Calu3 (cell line): ENCODE measurements at places on chromosomes 5 and 9. TPM values are rescaled to one million over a fixed set of nuclear protein-coding genes. Genes with fewer than 3 reads are reported as not detected.
A peak's percentile ranks its signal among the peaks of the same experiment; 100 is the strongest.

DNA sequence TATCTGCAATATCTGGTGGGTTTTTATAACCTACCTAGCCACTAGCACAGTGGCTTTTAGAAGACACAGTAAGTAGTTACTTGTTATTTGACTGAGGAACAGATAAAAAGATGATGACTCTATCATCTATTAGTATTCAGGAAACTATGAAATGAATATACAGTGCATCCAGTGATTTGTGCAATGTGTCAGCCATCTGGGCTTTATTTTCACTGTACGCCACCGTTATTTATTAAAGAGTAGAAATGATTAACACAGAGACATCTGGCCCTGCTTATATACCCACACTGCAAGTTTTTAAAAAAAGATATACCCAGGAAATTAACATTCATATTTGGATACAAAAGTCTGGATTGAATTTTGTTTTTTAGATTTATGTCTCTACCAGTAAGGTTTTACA lies 408.4 kb downstream of the PDE4D start:
- peaks cover 11% of the 10 kb centered on the region for H3K4me1 ChIP-seq
- no peak overlapping the region for H3K4me3 ChIP-seq
- no peak overlapping the region for H3K27ac ChIP-seq
- no peaks in the 10 kb centered on the region for H3K27me3 ChIP-seq

DNA sequence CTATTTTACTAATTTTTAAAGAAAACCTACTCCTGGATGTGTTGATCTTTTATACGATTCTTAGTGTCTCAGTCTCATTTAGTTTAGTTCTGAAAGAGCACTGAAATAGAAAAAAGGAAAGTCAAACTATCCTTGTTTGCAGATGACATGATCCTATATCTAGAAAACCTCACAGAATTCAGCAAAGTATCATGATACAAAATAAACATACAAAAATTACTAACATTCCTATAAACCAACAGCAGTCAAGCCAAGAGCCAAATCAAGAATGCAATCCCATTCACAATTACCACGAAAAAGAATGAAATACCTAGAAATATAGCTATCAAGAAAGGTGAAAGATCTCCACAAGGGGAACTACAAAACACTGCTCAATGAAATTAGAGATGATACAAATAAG lies 225.8 kb upstream of the CDH18 start:
- H3K4me3 ChIP-seq, result no peak overlapping the region
- no peaks in the 10 kb centered on the region for H3K27me3 ChIP-seq
- no peak overlapping the region for H3K27ac ChIP-seq
- DNase-seq, result no peak
- no peaks in the 10 kb centered on the region for H3K36me3 ChIP-seq

GRCh38 chr9:121881920-121882500 lies 211.1 kb downstream of the TTLL11 start:
- H3K27me3 ChIP-seq, result no peaks in the 10 kb centered on the region
- no peaks in the 10 kb centered on the region for H3K4me1 ChIP-seq

- DNase-seq, result no peak
- H3K27me3 ChIP-seq, result no peaks in the 10 kb centered on the region
- H3K4me3 ChIP-seq, result no peak overlapping the region
These were observed 71.5 kb downstream of the PAM start for GRCh38 chr5:102826629-102827028.

DNA sequence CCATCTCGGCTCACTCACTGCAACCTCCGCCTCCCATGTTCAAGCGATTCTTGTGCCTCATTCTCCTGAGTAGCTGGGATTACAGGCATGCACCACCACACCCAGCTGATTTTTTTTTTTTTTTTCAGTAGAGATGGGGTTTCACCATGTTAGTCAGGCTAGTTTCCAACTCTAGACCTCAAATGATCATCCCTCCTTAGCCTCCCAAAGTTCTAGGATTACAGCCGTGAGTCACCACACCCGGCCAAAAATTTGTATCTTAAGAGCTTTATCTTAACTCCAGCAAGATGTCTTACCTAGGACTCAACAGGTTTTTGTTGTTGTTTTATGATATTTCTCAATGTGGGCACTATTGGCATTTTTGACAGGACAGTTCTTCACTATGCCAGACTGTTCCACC lies 27.9 kb downstream of the LYRM7 start:
- no peak overlapping the region for H3K4me3 ChIP-seq
- no peaks in the 10 kb centered on the region for H3K36me3 ChIP-seq
- DNase-seq, result no peak
- H3K4me1 ChIP-seq, result no peaks in the 10 kb centered on the region
- no peak overlapping the region for H3K27ac ChIP-seq

DNA sequence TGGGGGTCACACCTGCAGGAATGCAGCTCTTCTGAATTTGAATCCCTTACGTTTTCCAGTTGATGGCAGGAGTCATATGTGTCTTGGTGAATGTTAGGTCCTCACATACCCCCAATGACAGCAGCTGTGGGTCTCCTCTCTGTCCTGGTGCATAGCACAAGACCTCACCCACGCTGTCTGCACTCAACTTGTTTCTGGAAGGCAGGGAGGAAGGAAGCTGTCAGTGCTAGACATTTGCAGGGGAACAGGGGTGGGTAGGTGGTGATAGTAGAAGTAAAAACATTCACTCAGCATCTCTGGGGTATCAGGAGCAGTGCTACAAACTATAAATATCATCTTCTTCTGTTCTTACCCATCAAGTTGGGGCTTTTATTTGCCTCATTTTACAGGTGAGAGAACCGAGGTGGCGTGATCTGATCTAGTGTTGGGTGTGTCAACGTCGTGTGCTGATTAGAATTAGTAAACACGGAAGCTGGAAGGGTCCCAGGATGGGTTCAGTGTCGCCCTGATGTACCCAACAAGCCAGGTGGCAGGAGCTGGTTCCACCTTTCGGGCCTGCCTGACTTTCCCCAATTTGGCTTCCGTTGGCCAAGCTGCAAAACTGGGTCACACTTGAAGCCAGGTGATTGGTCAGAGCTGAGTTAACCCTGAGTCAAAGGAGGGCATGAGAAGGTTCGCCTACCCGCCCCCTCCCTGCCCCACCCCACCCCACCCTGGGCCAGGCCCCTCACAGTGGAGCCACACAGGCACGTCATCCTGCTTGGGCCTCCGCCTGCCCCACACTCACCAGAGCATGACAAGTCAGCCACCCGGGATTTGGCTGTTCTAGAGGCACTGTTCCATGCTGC lies 15.8 kb downstream of the ERGIC1 start:
- H3K36me3 ChIP-seq, result peaks cover 15% of the 10 kb centered on the region
- H3K4me3 ChIP-seq, result no peak overlapping the region
- H3K27me3 ChIP-seq, result no peaks in the 10 kb centered on the region

- no peaks in the 10 kb centered on the region for H3K4me1 ChIP-seq
- no peaks in the 10 kb centered on the region for H3K27me3 ChIP-seq
- H3K4me3 ChIP-seq, result no peak overlapping the region
- DNase-seq, result no peak
These were observed 145.7 kb upstream of the ALDH1B1 start for GRCh38 chr9:38246833-38247232.

- DNase-seq, result no peak
- no peaks in the 10 kb centered on the region for H3K27me3 ChIP-seq
- no peak overlapping the region for H3K4me3 ChIP-seq
- no peaks in the 10 kb centered on the region for H3K36me3 ChIP-seq
- H3K27ac ChIP-seq, result no peak overlapping the region
These were observed 474.7 kb downstream of the PDE4D start for GRCh38 chr5:59418808-59419207.

DNA sequence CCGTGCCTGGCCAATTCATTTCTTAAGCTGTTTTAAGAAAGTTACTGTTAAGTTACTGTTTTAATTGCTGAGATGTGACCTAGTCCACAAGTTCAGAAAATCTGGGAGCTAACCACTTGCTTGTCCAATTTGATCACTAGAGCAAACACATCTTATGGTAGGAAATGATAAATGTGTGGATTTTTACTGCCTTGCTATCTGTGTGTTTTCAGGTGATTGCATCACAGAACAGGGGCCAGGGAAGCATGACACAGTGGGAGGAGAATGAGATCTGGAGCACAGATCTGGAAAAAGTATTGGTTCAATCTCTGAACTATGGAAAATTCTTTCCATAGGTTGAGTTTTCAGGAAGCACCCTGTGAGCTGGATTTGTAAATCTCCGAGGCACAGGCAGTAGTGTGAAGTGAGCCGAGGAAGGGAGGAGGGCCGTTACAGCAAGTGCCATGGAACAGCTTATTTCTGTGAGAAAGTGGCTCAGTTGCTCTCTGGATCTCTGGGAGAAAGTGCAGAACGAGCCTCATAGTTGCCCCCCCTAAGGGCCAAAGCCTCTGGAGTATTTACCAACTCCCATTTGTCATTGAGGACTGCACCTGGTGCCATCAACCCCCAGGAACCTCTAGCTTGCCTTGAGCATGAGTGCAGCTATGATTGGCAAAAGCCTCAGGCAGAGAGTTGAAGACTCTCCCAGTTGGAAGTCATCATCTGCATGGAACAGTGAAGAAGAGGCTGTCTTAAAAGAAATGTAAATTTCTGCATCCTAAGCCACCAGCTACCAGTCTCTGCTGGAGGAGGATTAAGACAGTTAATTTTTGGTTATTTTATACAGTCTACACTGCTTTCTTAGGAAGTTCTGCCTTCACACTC lies 161.8 kb upstream of the CLINT1 start:
- H3K36me3 ChIP-seq, result no peaks in the 10 kb centered on the region
- H3K27ac ChIP-seq, result peak overlapping the region; percentile 17
- no peak for DNase-seq
- no peaks in the 10 kb centered on the region for H3K4me1 ChIP-seq
- H3K4me3 ChIP-seq, result no peak overlapping the region

- H3K27me3 ChIP-seq, result no peaks in the 10 kb centered on the region
- no peak overlapping the region for H3K4me3 ChIP-seq
- no peak for DNase-seq
- no peaks in the 10 kb centered on the region for H3K36me3 ChIP-seq
These were observed 330.7 kb downstream of the LRRC70 start for GRCh38 chr5:62909326-62909725.

GRCh38 chr9:135268981-135269380 lies 181.5 kb downstream of the OLFM1 start:
- no peaks in the 10 kb centered on the region for H3K4me1 ChIP-seq
- H3K27ac ChIP-seq, result no peak overlapping the region
- H3K27me3 ChIP-seq, result peaks cover 10% of the 10 kb centered on the region
- H3K36me3 ChIP-seq, result peaks cover 6% of the 10 kb centered on the region
- H3K4me3 ChIP-seq, result no peak overlapping the region

GRCh38 chr5:150146862-150147601 lies 8.6 kb downstream of the PDGFRB start:
- no peak overlapping the region for H3K4me3 ChIP-seq
- peaks cover 35% of the 10 kb centered on the region for H3K27me3 ChIP-seq
- peaks cover 5% of the 10 kb centered on the region for H3K36me3 ChIP-seq

- H3K4me1 ChIP-seq, result peaks cover 23% of the 10 kb centered on the region
- no peaks in the 10 kb centered on the region for H3K27me3 ChIP-seq
- no peak overlapping the region for H3K4me3 ChIP-seq
- peak overlapping the region; percentile 77 for H3K27ac ChIP-seq
- DNase-seq, result no peak
- H3K36me3 ChIP-seq, result peaks cover 18% of the 10 kb centered on the region
These were observed 39.4 kb downstream of the MRPS27 start for GRCh38 chr5:72280581-72281069.

GRCh38 chr9:4573634-4574389 lies 83.5 kb downstream of the SLC1A1 start:
- DNase-seq, result no peak
- H3K27ac ChIP-seq, result no peak overlapping the region
- H3K4me3 ChIP-seq, result no peak overlapping the region

- no peaks in the 10 kb centered on the region for H3K4me1 ChIP-seq
- no peaks in the 10 kb centered on the region for H3K27me3 ChIP-seq
- H3K4me3 ChIP-seq, result no peak overlapping the region
- H3K36me3 ChIP-seq, result peaks cover 33% of the 10 kb centered on the region
- no peak for DNase-seq
These were observed 13.5 kb downstream of the ZNF79 start for GRCh38 chr9:127437497-127438264.

GRCh38 chr9:38724754-38725153 lies 4.8 kb upstream of the FAM240B start:
- H3K4me3 ChIP-seq, result no peak overlapping the region
- no peak for DNase-seq
- H3K27me3 ChIP-seq, result no peaks in the 10 kb centered on the region
- no peaks in the 10 kb centered on the region for H3K36me3 ChIP-seq
- H3K4me1 ChIP-seq, result peaks cover 8% of the 10 kb centered on the region

DNA sequence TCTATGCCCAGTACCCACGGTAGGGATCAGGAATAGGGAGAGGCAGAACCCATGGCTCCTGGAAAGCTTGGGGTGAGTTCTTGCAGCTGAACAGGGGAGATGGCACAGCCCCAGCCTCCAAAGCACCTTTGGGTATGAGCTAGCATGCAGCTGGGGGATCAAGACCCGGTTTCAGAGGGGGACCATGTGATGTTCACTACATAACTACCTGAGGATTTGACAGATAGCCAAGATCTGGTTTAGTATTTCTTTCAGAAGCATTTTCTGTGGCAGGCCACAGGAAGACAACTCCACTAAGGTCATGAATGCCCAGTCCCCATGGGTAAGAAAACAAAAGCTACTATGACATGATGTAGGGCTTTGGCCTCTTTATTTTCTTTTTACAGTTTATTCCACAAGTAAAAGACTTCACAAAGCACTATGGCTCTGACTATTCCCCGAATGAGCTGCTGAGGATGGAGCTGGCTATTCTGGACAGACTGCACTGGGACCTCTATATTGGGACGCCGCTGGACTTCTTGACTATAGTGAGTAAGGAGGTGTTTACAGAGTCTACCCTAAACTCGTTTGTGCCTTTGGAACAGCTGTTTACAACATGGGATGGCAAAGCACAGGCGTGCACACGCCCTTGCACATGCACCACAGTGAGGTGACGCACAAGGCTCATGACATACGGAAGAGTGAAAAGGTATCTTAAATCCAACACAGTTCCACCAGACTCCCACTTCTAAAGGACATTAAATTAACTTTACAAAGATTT lies 3.4 kb downstream of the CCNI2 start:
- H3K27me3 ChIP-seq, result no peaks in the 10 kb centered on the region
- H3K4me1 ChIP-seq, result no peaks in the 10 kb centered on the region
- DNase-seq, result no peak
- H3K36me3 ChIP-seq, result peaks cover 5% of the 10 kb centered on the region
- no peak overlapping the region for H3K4me3 ChIP-seq

DNA sequence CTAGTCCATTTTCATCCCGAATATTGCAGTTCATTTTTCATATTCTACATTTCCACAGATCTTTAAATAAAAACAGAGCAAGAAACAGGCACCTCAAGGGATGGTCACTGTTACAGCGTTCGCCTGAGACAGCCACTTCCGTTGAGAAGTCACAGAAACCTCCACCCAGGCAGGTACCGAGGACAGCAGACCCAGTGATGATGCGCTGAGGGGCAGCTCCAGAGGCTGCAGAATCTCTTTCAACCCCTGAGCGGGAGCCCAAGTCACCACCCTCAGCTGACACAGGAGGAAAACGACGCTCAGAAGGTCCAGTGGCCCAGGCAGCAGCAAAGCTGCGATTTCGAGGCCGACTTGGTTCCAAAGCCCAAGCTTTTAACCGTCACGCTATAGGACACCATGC lies 32.8 kb downstream of the ABO start:
- H3K4me3 ChIP-seq, result no peak overlapping the region
- H3K36me3 ChIP-seq, result peaks cover 7% of the 10 kb centered on the region
- no peak overlapping the region for H3K27ac ChIP-seq

GRCh38 chr5:31617867-31618266 lies 21.1 kb upstream of the PDZD2 start:
- no peaks in the 10 kb centered on the region for H3K4me1 ChIP-seq
- H3K36me3 ChIP-seq, result no peaks in the 10 kb centered on the region
- peaks cover 8% of the 10 kb centered on the region for H3K27me3 ChIP-seq
- no peak for DNase-seq
- H3K27ac ChIP-seq, result no peak overlapping the region
- no peak overlapping the region for H3K4me3 ChIP-seq

Gene SMAD5
- 93.1 and 94.2 TPM in 2 replicates for total RNA-seq

Gene STOM
- 25.2 and 25.5 TPM in 2 replicates for total RNA-seq

Gene PBX3
- total RNA-seq, result 4.3 and 8.0 TPM in 2 replicates

Gene PFDN1
- total RNA-seq, result 67.5 and 71.9 TPM in 2 replicates

Gene CD180
- not detected in 2 replicates for total RNA-seq
